ENCODE measurements at places on chromosomes 3 and 15.

GRCh38 chr15:50107591-50108408 is 11.2 kb downstream of the ATP8B4 start:
- DNase-seq: peak; percentile 67

DNA sequence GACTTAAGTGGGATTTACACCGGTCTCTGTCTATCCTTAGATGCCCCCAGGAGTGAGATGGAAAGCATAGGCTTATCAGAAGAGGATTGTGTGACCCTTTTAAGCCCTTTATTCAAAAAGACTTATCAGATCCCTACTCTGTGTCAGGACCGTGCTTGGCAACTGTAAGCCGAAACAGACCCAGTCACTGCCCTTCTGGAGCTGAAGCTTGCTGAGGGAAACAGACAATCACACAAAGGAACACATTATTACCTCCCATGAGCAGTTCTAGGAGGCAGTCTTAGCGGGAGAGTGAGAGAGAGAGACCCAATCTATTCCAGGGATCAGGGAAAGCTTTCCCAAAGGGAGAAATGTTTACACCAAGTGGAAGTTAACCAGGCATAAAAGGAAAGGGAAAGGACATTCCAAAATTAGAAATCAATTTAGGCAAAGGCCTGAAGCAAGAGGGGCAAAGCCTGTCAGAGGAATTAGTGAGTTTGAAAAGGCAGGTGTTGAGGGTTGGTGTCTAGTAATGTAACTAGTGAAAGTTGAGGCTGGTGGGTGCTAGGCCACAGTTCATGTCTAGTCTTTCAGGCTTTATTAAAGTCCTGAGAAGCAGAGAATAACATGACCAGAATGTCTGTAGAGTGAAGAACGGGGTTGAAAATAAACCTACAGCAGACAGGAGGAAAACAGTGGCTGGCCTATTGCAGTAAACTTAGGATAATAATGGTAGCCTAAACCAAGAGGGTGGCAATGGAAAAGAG is 86.7 kb downstream of the THBS1 start:
- DNase-seq: no peak

- DNase-seq: no peak
These were observed 51.6 kb upstream of the PXYLP1 start for GRCh38 chr3:141179983-141180382.

DNA sequence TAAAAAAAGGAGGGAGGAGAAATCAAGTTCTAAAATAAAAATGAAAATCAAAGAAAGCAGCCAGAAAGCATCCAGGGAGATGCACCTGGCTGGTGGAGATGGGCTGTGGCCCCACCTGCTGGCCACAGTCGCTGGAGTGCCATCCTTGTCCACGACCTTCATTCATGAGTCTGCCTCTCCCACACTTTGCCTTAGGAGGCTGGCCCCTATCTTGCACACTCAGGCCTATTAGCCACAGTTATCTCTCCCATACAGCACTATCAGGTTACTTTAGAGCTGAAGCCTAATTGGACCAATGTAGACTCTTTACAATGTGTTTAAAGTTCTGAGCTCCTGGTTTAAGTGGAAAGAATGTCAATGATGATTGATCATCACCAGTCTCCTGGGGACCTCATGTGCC is 392.0 kb upstream of the RORA start:
- peak; percentile 1 for DNase-seq

- DNase-seq: no peak
These were observed 558 bp upstream of the SLC30A4 start for GRCh38 chr15:45523166-45523460.

GRCh38 chr3:104368760-104369159 is 997.9 kb upstream of the ALCAM start:
- DNase-seq: no peak

DNA sequence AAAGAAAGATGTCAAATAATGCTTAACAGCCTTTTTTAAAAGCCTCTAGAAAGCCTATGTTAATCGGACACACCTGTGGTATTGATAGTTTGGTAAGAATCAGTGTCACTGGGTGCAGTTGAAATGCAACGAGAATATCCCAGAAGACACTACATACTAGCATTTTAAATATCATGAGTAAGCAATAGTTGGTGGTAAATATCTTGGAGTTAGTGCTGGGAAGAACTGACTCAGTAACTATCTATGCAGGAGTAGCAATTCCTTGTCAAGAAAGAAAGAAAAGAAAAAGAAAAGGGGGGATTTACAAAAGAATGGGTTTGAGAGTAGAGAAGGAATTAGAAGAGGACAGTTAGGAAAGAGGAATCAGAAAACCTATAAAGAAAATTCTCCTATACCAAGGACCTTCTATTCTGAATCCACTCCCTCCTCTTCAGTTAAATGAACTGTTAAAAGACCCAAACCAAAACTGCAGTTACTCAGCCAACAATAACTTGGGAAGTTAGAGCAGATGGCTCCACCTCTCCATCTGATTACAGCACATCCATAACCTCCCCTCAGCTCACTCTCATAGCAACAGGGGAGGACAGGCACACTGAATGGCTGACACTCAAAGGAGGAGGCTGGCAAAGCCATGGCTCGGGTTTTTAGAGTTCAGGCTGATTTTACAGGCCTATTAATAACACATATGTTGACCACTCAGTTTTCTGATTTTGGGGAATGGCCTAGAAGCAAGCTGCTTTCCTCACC is 207.6 kb upstream of the MDFIC2 start:
- no peak for DNase-seq
